Right atrium auricular region (tissue), 2 donors: ENCODE measurements at places on chromosomes 13 and 19.
A peak's percentile ranks its signal among the peaks of the same experiment; 100 is the strongest.

DNA sequence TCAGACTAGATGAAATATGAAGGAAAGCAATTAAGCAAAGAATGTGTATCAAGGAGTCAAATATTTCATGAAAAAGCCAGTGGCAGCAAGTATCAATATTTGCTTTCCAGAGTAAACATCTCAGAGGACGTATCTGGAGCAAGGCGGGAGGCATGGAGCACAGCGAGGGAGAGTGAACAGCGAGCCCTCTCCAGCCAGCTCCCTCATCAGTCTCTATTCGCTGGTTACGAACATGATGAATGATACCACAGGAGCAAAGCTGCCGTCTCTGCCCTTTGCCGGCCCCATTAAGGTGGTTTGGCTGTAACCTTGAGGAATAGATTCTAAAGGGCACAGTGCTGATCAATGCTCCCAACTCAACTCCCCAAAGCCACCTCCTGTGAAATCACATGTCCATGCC, 95.8 kb downstream of the CCNA1 start:
- H3K36me3 ChIP-seq: no peaks in the 10 kb centered on the region
- no peak for DNase-seq
- H3K27me3 ChIP-seq: no peaks in the 10 kb centered on the region
- no peak overlapping the region for H3K27ac ChIP-seq
- no peaks in the 10 kb centered on the region for H3K4me1 ChIP-seq

DNA sequence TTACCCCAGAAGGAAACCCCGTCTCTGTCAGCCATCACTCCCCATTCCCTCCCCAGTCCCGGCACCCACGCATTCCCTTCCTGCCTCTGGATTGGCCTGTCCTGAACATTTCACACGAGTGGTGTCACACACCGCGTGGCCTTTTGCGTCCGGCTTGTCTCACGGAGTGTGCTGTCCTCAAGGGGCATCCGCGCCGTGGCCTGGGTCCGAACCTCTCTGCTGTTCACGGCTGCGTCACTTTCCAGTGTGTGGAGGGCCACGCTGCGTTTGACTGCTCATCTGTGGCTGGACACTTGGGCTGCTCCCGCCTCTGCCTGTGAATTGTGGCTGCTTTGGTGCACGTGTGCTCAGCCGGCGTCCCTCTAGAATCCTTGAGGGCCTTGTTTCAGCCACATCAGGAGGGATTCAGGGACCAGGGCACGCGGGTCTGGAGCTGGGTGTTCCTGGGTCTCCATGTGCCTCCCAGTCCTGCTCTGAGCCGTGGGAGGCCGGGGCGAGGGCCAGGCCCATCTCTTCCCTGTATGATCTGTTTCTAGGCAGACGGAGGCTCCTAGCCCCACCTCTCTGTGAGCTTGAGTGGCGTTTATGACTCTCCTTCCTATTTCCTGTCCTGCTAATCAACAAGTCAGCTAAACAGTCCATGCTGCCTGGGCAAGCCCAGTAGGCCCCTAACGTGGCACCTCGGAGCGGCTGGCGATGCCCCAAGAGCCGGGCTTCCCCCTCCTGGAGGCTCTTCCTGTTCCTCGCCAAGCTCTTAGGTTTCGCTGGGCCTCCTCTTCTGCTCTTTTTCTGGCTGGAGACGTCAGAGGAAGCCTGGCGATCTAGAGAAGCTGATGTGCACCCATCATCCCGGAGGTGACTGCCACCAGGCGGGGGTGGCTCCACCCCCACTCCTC, 8.1 kb downstream of the STK11 start:
- peak; percentile 74 for DNase-seq
- H3K27ac ChIP-seq: peak overlapping the region; percentile 95
- H3K4me1 ChIP-seq: no peaks in the 10 kb centered on the region
- no peaks in the 10 kb centered on the region for H3K27me3 ChIP-seq

- H3K27ac ChIP-seq: peak overlapping the region; percentile 67
- H3K27me3 ChIP-seq: no peaks in the 10 kb centered on the region
- peak; percentile 83 for DNase-seq
- H3K36me3 ChIP-seq: peaks cover 4% of the 10 kb centered on the region
Measured at GRCh38 chr13:49110122-49110912, 109.8 kb upstream of the MLNR start.

DNA sequence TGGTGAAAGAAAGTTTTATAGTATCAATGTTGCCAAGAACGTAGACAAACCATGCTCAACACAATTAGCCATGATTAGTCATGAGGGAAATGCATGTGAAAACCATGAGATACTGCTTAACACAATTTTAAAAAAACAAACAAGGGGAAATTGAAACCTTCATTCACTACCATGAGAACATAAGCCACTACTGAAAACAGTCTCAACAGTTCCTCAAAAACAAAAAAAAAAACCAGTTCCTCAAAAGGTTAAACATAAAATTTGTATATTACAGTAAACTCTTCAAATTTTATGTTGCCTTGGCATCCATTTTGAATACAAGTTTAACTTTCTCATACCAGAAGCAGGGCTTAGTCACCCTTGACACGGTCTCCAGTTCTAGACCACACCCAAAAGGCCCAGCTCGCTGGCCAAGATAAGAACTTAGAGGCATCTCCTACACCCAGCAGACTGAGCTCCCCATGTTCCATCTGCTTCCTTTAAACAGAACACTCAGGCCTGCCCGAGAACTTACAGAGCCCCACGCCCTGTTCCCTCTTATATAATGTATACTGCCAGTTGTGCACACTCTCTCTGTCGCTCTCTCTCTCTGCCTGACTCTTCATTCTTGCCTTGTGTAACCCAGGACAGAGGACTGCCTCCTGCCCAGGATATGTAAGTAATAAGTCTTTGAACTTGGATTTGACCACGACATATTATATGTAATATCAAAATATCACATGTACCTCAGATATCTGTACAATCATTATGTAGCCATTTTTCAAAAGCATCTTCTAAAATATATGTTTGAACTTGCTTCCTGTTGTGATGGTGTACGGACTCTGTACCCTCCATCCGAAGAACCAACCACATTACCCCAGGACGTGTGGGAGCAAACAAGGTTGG, 67.4 kb downstream of the STK24 start:
- H3K4me1 ChIP-seq: peaks cover 66% of the 10 kb centered on the region
- H3K4me3 ChIP-seq: no peak overlapping the region
- peak overlapping the region; percentile 66 for H3K27ac ChIP-seq
- no peaks in the 10 kb centered on the region for H3K36me3 ChIP-seq

- H3K27me3 ChIP-seq: no peaks in the 10 kb centered on the region
- no peaks in the 10 kb centered on the region for H3K36me3 ChIP-seq
- H3K4me1 ChIP-seq: peaks cover 33% of the 10 kb centered on the region
- DNase-seq: no peak
- peak overlapping the region; percentile 79 for H3K27ac ChIP-seq
- H3K4me3 ChIP-seq: peak overlapping the region; percentile 17
Measured at GRCh38 chr19:17406046-17406886, 836 bp upstream of the BST2 start.

GRCh38 chr13:96966415-96967102, 27.7 kb downstream of the OXGR1 start:
- no peak overlapping the region for H3K4me3 ChIP-seq
- no peaks in the 10 kb centered on the region for H3K36me3 ChIP-seq
- DNase-seq: no peak
- H3K27me3 ChIP-seq: no peaks in the 10 kb centered on the region

- no peak overlapping the region for H3K27ac ChIP-seq
- no peaks in the 10 kb centered on the region for H3K27me3 ChIP-seq
- H3K4me1 ChIP-seq: no peaks in the 10 kb centered on the region
- no peak for DNase-seq
Measured at GRCh38 chr19:29366757-29367156, 153.8 kb upstream of the UQCRFS1 start.

GRCh38 chr13:109963960-109964563, 177.7 kb upstream of the IRS2 start:
- peaks cover 3% of the 10 kb centered on the region for H3K4me1 ChIP-seq
- no peak overlapping the region for H3K27ac ChIP-seq
- no peaks in the 10 kb centered on the region for H3K27me3 ChIP-seq
- H3K36me3 ChIP-seq: no peaks in the 10 kb centered on the region

DNA sequence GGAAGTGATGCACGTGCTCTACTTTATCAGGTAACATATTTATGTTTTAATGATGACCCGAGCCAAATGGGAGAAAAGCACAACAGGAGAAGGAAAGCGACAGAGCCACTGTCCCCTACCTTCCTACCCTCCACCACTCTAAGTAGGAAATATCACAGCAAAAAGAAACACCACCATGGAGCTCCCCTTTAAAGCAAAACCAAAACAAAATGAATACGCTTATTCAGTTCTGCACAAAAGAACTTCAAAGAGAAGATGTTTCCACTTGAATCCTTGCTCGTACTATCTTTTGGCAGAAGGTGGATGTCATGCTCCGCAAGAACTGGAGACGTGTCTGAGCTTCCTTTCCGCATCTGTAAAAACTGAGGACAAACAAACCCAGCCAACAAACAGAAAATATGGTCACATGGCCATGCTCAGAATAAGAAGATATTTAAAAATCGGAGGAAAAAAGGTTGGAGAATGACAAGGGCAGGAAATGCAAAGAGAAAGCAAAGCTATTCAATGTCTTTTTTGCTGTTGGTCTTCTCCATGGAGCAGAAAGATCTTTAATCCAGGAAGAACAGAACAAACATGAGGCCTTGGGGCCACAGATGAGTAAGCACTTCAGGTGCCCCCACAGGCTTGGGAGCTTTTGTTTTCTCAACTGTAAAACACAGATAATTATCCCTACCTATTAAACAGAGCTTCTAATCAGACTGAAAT, 19.5 kb downstream of the N4BP2L1 start:
- H3K36me3 ChIP-seq: no peaks in the 10 kb centered on the region
- H3K27ac ChIP-seq: no peak overlapping the region
- peaks cover 19% of the 10 kb centered on the region for H3K4me1 ChIP-seq
- H3K27me3 ChIP-seq: no peaks in the 10 kb centered on the region
- no peak overlapping the region for H3K4me3 ChIP-seq
- no peak for DNase-seq

DNA sequence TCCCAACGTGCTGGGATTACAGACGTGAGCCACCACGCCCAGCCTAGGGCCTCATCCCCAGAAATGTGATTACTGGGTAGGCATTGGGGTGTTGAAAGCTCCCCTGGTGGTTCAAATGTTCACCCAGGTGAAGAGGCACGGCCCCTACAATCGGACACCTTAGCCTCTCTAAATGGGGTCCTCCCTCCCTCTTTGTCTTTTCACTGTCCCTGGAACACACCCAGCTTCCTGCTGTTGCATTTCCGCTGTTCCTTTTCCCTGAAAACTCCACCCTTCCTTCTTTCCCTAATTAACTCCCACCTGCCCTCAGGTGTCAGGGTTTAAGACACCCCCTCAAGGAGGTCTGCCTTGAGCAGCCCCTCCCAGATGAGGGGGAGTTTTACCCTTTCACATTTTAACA, 3.6 kb upstream of the PRODH2 start:
- no peak overlapping the region for H3K27ac ChIP-seq
- DNase-seq: no peak
- H3K4me3 ChIP-seq: no peak overlapping the region

DNA sequence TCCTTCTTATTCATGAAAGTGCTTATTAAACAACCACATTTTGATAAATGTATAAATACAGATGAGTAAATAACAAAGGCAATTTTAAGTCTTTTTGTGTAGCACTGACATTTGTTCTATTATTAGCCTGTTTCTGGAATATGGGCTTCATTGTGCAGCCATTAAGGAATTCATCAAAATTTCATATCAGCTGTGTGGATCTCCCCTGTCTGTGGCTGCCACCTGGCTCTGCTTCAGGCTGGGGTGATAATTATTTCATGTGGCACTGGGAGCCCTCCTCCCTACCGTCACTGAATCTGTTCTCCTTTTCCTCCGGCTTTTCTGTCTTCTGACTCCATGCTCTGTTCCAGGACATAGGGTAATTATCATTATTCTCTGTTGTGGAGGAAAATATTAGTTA, 57.1 kb downstream of the LMO7 start:
- no peak overlapping the region for H3K27ac ChIP-seq
- DNase-seq: no peak
- no peaks in the 10 kb centered on the region for H3K4me1 ChIP-seq
- H3K4me3 ChIP-seq: no peak overlapping the region

DNA sequence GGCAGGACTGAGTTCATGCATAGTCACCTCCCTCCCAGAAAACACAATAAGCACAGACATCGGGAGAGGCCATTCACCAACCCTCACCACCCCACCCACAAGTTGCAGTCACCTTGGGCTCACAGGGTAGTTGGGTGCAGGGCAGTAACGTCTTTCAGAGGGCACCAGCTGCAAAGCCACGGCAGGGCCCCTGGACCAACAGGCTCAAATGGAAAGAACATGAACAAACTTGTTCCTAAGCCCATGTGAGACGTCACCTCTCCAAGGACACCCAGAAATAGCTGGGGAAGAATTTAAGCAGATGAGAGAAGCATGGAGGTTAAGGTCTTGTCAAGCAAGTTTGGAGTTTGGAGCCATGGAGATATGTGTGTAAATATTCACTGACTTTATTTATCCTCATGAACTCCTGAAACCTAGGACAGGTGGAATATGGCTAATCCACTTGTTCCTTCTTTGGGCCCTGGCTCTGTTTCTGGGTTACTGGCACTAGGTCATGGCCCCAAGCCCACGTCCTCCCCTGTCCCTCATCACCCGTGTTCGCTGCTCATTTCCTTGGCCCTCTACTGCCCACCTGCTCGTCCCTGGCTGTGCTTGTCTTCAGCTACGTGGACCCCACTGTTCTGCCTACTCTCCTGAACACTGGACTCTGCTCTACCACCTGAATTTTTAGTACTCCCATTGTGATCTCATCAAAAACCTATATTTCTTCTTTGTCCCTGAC, 40.4 kb downstream of the SACS start:
- H3K4me1 ChIP-seq: no peaks in the 10 kb centered on the region
- H3K4me3 ChIP-seq: no peak overlapping the region
- no peaks in the 10 kb centered on the region for H3K36me3 ChIP-seq
- no peak for DNase-seq
- no peaks in the 10 kb centered on the region for H3K27me3 ChIP-seq

GRCh38 chr19:19746286-19747213, 13.6 kb upstream of the ZNF14 start:
- H3K27ac ChIP-seq: no peak overlapping the region
- H3K4me3 ChIP-seq: no peak overlapping the region
- no peaks in the 10 kb centered on the region for H3K27me3 ChIP-seq
- no peaks in the 10 kb centered on the region for H3K4me1 ChIP-seq
- DNase-seq: peak; percentile 40
- H3K36me3 ChIP-seq: no peaks in the 10 kb centered on the region

GRCh38 chr13:80054806-80055205, 286.1 kb downstream of the SPRY2 start:
- DNase-seq: no peak
- H3K36me3 ChIP-seq: no peaks in the 10 kb centered on the region
- H3K4me1 ChIP-seq: no peaks in the 10 kb centered on the region
- no peak overlapping the region for H3K4me3 ChIP-seq

DNA sequence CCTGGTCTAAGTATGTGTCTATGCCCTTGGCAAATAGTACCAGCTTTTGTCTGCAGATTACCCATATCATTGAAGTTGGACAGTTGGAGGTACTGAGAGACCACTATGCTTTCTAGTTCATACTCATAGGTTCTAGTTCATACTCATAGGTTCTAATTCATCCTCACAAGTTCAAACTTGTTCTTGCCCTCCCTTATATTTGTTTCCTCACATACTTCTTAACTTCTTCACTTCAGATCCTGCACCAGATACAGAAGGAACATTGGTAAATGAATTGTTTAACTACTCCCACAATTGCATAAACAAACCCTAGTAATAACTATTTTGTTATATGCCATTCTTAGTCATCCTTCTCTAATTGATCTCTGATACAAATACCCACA, 172.2 kb downstream of the SLITRK1 start:
- no peaks in the 10 kb centered on the region for H3K36me3 ChIP-seq
- no peak overlapping the region for H3K27ac ChIP-seq
- DNase-seq: no peak
- no peak overlapping the region for H3K4me3 ChIP-seq
- H3K4me1 ChIP-seq: no peaks in the 10 kb centered on the region
